ENCODE measurements at places on chromosomes 5 and 9.

DNA sequence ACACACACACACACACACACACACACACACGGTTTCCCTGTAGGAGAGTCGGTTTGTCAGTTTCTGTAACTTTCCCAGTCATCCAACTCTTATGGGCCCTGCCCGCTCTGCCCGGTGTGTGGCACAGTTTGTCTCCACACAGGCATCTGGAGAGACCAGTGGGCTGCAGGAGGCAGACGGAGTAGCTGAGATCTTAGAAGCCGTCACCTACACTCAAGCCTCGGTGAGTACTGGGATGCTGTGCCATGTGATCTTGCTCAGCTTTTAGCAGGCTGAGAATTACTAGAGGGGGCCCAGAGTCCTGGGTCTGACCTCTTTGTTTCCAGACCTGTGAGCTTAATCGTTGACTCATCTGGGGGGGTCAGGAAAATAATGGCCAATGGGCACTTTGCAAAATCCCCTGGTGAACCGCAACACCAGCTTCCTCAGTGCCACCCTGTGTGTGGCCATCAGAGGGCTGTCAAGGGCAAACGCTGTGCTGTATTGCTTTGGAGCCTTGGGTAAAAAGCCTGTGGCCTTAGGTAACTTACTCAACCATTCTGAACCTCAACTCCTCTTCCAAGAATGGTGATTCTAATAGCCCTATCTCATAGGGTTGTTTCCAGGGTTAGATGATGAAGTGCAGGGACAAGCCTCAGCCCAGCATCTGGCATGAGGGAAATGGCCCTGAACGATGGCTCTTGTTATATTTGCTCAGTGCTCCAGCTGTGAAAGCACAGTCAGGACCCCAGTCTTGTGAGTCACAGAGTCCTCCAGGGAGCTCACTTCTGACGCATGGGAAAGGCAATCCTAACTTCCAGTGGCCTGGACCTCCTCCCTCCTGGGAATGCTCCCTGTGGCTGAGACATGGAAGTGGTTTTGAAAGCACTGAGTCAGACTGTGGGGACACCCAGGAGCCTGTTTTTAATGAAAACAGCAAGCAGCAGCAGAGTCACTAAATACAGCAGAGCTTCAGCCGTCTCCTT lies 45.6 kb downstream of the COL15A1 start:
- DNase-seq, result no peak

GRCh38 chr9:16871336-16872151 lies 1.1 kb upstream of the BNC2 start:
- peak; percentile 10 for DNase-seq

- no peak for DNase-seq
Observed at GRCh38 chr9:98503867-98504266, 204.9 kb downstream of the GABBR2 start.

DNA sequence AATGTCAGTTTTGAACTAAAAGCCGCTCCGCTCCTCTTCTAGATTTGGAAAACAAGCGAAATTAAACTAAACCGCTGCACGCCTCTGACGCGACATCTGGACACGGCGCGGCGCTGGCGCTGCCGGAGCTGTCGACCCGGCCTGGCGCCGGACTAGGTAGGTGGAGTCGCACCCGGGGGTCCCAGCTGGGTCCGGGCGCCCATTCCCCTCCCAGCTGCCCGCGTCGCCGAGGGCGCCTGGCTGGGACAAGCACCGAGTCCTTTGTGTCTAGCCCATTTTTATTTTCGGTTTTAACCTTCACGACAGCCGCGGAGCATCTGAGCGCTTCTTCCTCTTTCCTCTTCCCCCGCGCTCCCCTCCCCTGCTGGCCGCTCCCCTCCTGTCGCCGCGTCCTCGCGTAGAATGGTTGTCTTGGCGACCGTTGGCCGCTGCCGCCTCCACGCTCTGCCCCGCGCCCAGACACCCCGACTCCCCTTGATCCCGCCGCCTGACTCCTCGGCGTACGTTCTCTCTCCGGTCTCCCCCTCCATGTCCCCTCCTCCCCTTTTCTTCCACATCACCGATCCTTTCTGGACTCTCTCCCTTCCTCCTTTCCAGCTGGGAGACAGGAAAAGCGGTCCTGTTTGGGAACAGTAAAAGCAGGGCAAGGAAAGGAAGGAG lies 545 bp downstream of the CDKN2B-AS1 start:
- peak; percentile 56 for DNase-seq
